CD4-positive, alpha-beta memory T cell (primary cell): ENCODE measurements at places on chromosomes 2 and 18. TPM values are rescaled to one million over a fixed set of nuclear protein-coding genes. Genes with fewer than 3 reads are reported as not detected.

DNA sequence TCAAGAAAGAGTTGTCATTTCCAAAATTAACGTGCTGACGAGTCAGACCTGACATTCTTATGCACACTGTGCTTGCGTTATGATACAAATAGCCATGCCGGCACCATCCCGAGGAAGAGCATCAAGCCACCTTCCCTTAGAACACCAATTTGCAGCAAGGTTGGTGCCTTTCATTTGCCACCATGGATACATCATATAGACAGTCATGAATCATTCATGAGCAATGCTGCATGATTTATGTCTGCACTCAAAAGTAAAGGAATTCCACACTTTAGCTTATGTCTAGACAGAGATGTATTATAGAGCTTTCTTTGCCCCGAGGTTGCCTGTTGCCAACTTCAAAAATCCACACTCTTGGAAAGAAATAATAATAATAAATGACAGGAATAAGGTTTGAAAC, 166.9 kb downstream of the VWC2L start:
- no peak for DNase-seq

DNA sequence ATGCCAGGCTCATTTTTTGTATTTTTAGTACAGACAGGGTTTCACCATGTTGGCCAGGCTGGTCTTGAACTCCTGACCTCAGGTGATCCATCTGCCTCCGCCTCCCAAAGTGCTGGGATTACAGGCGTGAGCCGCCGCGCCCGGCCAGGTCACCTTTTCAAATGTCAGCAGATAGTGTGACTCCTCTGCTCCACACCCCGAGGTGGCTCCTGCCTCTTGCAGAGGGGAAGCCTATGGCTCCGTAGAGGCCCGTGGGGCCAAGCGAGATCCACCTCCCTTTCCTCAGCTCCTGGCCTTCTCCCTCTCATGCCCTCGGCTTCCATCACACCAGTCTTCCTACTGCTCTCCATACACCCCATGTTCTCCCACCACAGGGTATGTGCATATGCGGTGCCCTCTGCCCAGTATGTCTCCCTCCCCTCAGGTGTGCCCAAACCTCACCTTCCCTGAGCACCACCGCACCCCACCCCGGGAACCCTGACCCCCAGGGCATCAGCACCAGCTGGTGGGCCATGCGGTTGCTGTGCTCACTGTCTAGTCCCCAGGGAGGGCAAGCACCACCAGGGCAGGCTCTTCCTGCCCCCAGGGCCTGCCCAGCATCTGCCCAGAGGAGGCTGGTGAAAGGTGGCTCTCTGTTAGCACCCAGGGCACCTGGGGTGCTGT, 10.7 kb downstream of the GPR17 start:
- DNase-seq: peak; percentile 8

DNA sequence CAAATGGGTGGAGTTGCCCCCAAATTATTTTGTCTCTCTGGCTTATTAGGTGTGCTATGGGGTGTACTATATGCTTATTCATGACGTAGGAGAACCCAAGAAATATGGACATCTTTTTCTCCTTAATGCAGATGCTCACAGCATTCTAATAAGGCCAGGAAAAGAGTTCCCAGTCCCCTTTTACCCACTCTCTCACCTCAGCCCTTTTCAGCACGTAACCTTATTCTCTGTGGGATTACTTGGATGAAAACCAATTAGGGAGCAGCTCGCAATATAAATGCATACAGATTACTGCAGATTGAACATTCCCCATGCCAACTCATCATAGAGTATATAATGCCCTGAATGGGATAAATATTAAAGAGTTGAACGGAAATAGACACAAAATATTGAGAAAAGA, 891.2 kb upstream of the POU3F3 start:
- no peak for DNase-seq

- no peak for DNase-seq
These were observed 70.5 kb downstream of the ZNF236 start for GRCh38 chr18:76892832-76893231.

- DNase-seq: no peak
These were observed 7.1 kb upstream of the CSRNP3 start for GRCh38 chr2:165462443-165462842.

DNA sequence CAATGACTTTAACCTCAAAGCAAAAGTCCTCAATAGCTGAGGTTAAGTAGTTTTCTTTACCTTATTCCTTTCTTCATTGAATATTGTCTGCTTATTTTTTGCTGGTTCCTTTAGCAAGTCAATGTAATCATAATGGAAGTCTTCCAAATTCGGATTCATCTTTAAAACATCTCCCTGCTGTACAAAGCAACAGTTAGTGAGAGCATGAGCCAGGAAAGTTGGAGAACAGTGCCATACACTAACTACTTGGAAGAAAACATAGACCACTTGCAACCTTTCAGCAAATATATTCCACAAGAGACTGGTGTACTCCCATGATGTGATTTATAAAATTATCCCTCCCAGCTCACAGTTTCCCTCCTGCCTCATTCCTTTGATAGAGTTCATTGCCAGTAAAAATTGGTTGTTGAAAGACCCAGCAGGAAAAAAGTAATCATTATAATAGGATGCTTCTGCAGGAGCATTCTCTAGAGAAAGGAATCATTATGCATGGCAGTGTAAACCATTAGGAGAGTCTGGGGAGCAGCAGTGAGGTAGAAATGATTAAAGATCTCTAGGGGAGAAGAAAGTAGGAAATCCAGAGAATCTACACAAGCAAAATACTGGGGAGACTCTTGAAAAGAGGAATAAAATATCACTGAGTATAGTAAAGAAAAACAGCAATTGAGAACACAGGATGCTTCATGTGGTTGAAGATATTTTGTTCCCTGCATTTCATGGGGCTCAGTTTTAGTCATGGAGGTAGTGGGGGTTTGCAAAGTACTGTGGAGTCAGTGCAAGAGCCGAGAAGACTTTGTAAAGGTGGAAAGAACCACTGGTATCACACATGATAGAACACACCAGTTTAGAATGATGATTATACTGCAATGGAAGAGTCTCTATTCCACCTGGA, 38.6 kb upstream of the TTN start:
- no peak for DNase-seq

- no peak for DNase-seq
These were observed 30.7 kb downstream of the INO80C start for GRCh38 chr18:35466815-35467623.

The NYAP2 gene
- not detected for total RNA-seq

- DNase-seq: no peak
These were observed 131.2 kb upstream of the SOX11 start for GRCh38 chr2:5561006-5561405.

- DNase-seq: no peak
These were observed 195.1 kb downstream of the TMEM247 start for GRCh38 chr2:46674488-46674887.

DNA sequence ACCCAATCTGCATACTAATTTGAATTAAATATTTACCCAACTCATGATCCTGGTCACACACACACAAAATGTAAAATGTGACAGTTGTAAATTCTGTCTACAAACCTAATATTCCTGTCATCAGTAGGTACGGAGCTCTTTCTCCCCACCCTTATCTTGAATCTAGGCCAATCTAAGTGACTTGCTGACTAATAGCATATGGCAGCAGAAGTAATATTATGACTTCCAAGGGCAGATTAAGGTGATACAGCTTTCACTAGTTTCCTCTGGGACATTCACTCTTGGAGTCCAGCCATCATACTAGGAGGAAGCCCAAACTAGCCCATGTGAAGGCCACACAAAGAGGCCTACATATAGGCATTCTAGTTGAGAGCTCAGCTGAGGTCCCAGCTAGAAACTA, 89.4 kb downstream of the TMEM131 start:
- no peak for DNase-seq

DNA sequence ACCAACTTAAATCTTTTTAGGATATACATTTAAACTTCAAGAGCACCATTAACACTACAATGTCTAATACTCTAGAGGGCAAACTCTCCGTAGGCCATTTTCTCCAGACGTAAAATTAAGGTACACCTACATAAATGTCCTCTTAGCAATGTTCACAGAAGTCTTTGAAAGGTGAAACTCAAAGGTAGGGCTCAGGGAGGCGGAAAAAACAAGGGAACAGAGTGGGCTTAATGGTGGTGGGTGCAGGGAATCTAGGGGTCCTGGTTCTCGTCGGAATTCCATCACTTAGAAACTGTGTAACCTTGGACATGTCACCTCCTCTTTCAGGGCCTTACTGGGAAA, 668 bp downstream of the NFU1 start:
- DNase-seq: no peak

GRCh38 chr2:65435625-65436168, 3.3 kb upstream of the SPRED2 start:
- no peak for DNase-seq

DNA sequence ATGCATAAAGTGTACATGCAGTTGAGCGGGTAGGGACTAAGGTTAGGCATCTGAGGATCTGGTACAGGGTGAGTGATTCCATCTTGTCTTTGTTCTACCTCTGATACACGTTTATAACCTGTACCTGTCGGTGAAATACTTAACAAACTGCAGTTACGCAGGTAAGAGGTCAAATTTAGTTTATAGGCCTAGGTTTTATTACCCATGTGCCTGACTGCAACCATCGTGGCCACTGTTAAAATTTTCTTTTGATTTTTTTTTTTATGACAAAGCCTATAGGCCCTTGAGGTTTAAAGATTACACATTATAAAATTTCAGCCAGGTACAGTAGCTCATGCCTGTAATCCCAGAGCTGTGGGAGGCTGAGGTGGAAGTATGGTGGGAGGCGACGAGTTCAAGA, 15.4 kb upstream of the HNMT start:
- no peak for DNase-seq

The ITGA6 gene
- 73.6 TPM for total RNA-seq

- no peak for DNase-seq
These were observed 270.3 kb downstream of the ATAD2B start for GRCh38 chr2:23656597-23656973.

The NXPH2 gene
- total RNA-seq: not detected

The THSD7B gene
- not detected for total RNA-seq

GRCh38 chr18:54240629-54241107, 16.2 kb upstream of the MBD2 start:
- no peak for DNase-seq

The MAPK4 gene
- total RNA-seq: not detected

- DNase-seq: no peak
These were observed 94.0 kb downstream of the VRK2 start for GRCh38 chr2:58140508-58141072.

- no peak for DNase-seq
These were observed 79.7 kb upstream of the DOCK10 start for GRCh38 chr2:225122007-225122406.

GRCh38 chr18:64416990-64417389, 268.1 kb upstream of the LINC00305 start:
- DNase-seq: no peak

GRCh38 chr2:16553226-16553625, 112.4 kb downstream of the CYRIA start:
- DNase-seq: no peak

The SGPP2 gene
- 8.8 TPM for total RNA-seq

The CYS1 gene
- total RNA-seq: not detected

The TEKT4 gene
- not detected for total RNA-seq

The TMEM178A gene
- total RNA-seq: not detected

- no peak for DNase-seq
These were observed 62.9 kb upstream of the CDKL4 start for GRCh38 chr2:39306626-39307025.

DNA sequence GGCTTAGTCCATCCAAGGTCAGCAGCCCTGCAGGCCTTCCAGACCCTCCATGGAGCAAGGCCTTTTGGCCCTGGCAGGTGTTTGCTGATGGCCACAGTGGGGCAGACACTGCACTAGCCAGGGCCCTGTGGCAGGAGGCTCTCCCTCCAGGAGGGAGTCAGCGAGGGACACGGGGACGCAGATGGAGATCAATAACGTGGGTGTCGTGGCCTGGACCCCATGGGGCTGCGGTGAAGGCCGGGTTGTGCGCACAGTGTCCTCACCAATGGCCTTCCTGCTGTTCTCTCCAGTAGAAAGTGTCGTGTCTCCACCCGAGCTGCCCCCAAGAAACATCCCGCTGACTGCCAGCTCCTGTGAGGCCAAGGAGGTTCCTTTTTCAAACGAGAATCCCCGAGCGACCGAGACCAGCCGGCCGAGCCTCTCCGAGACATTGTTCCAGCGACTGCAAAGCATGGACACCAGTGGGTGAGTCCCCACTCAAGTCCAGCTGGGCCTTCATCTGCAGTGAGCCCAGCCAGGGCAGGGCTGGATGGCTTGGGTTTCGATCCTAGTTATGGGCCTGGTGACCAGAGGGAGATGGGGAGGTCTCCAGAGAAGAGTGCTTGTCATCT, 65.4 kb downstream of the INPP5D start:
- DNase-seq: no peak

- no peak for DNase-seq
These were observed 289.7 kb upstream of the PARD3B start for GRCh38 chr2:204255526-204255925.

- no peak for DNase-seq
These were observed 47.6 kb downstream of the KCNE4 start for GRCh38 chr2:223099561-223099960.

GRCh38 chr18:49723648-49724180, 89.6 kb downstream of the ACAA2 start:
- no peak for DNase-seq

The KIAA2012 gene
- not detected for total RNA-seq

- no peak for DNase-seq
These were observed 22.2 kb upstream of the TXNL4A start for GRCh38 chr18:80010551-80010906.

DNA sequence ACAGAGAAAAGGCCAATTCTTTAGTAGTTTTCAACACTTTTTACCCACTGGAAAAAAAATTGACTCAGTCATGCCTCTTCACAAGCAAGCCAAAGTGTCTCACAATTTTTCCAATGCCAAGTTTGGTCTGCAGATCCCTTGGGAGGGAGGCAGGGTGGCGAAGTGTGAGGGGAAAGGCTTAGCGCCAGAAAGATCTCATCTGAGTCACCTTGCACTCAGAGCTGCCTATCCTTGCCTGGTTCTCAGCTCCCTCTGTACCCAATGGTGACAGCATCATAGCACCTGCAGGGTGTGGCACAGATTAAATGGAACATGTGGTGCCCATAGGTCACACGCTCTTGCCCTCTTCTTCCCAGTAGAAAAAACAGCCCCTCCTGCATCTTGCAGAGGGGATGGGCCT, 55.2 kb upstream of the GYPC start:
- DNase-seq: no peak

The LMAN1 gene
- 55.7 TPM for total RNA-seq

GRCh38 chr2:204059016-204059415, 122.5 kb downstream of the ICOS start:
- no peak for DNase-seq

GRCh38 chr2:207782238-207783030, 12.7 kb upstream of the FZD5 start:
- DNase-seq: no peak

- DNase-seq: no peak
These were observed 93.5 kb upstream of the TACR1 start for GRCh38 chr2:75292826-75293225.

DNA sequence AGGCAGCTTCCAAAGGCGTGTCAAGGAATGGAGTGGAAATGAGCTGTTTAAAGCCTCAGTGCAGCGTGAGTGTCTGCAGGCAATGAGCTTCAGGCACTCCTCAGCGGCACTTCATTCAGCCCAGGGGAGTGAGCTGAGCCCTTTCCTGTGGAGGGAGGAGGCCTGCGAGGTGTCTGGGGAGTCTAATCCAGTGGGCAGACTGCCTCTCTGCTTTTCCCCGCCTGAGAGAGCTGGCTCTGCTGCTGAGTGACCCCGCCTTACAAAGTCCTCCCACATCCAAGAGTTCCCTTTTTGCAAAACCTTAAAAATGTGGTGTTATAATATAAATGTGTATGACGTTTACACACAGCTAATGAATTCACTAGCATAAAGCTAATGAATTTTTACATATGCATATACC, 7.0 kb upstream of the LDLRAD4 start:
- DNase-seq: no peak
